Mesenteric fat pad (tissue), 1 donor: ENCODE measurements at places on chromosomes 16 and 17. TPM values are rescaled to one million over a fixed set of nuclear protein-coding genes. Genes with fewer than 3 reads are reported as not detected.

Gene TNP2
- not detected for total RNA-seq

Gene TRIM72
- total RNA-seq, result 0.03 TPM

Gene LGALS9B
- total RNA-seq, result not detected

Gene ATP2A3
- total RNA-seq, result 9.7 TPM

Gene HOXB4
- 5.7 TPM for total RNA-seq

Gene TLCD3B
- total RNA-seq, result not detected

Gene CCL5
- total RNA-seq, result 4.0 TPM

Gene RFFL
- total RNA-seq, result 23.7 TPM

Gene RASD1
- 254 TPM for total RNA-seq

Gene TRPV2
- total RNA-seq, result 43.7 TPM

Gene SMIM5
- 0.42 TPM for total RNA-seq

Gene MYH8
- total RNA-seq, result not detected

Gene KRTAP9-2
- total RNA-seq, result not detected

Gene SBK1
- not detected for total RNA-seq

Gene TMIGD1
- not detected for total RNA-seq

Gene KRT25
- total RNA-seq, result not detected

Gene LRRC37B
- 7.1 TPM for total RNA-seq

Gene ALOX12B
- not detected for total RNA-seq

Gene FBXW10B
- total RNA-seq, result 4.4 TPM

Gene PPL
- total RNA-seq, result 10.9 TPM

Gene NDUFB10
- total RNA-seq, result 126 TPM

Gene CDRT4
- 2.8 TPM for total RNA-seq

Gene TNFRSF17
- total RNA-seq, result not detected

Gene MATCAP1
- 14.5 TPM for total RNA-seq

Gene PPY
- total RNA-seq, result not detected

Gene AIPL1
- total RNA-seq, result not detected

Gene FZD2
- total RNA-seq, result 3.9 TPM

Gene SLC4A1
- 0.35 TPM for total RNA-seq

Gene ASB16
- not detected for total RNA-seq

Gene DYNLRB2
- not detected for total RNA-seq

Gene MRPL27
- 51.5 TPM for total RNA-seq

Gene HCRT
- not detected for total RNA-seq

Gene CALB2
- total RNA-seq, result 190 TPM

Gene KRT23
- total RNA-seq, result 0.80 TPM

Gene ANKFN1
- total RNA-seq, result 1.3 TPM

Gene VAT1
- 315 TPM for total RNA-seq

Gene DPEP3
- total RNA-seq, result 0.16 TPM

Gene CHST5
- not detected for total RNA-seq

Gene PDIA2
- total RNA-seq, result 2.2 TPM

Gene RAB26
- total RNA-seq, result not detected

Gene ASPSCR1
- 31.5 TPM for total RNA-seq

Gene EME1
- not detected for total RNA-seq

Gene GSG1L
- total RNA-seq, result not detected
